H9 (cell line): ENCODE measurements at places on chromosomes 6 and 20.

DNA sequence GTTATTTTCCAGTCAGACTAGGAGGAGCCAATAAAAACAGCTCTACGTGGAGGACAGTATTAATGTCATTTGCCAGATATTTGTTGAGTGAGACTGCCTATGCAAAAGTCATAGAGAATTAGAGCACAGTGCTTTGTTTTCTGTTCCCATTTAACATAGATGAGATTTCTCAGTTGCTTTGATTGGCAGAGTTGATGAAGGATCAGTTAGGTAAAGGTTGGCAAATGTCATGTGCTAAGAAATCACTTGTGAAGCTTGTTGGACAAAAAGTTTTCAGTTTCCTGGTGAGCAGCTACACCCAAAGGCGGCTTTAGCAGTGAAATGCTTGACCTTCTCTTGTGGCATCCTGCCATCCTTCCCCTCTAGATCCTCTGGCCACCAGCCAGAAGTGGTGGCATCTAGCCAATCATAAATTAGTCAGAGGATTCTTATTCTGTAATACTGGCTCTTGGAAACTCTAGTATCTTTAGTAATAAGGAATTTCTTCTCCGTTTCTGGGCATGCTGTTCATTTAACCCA lies 37.0 kb downstream of the BCKDHB start:
- DNase-seq: no peak

DNA sequence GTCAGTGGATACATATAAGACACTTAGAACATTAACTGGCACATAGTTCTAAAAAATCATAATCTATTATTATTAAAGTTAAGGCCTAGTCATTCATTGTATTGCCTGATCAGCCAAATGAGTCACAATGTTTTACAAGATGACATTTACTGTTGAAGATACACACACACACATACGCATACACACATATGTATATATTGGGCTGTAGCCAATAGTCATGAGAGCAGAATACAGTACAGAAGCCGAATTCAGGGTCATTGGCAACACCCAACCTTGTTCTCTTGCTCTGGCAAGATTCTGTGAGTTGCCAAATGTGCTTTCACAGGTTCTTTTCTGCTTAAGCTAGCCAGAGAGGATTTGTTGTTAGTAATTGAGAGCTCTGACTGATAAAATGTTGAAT lies 922.8 kb upstream of the MAP3K7 start:
- no peak for DNase-seq

- no peak for DNase-seq
Observed at GRCh38 chr6:11331111-11331510, 98.6 kb upstream of the NEDD9 start.

- no peak for DNase-seq
Observed at GRCh38 chr6:34239500-34239825, 2.8 kb downstream of the HMGA1 start.

GRCh38 chr6:35359744-35360348 lies 17.5 kb downstream of the PPARD start:
- no peak for DNase-seq

DNA sequence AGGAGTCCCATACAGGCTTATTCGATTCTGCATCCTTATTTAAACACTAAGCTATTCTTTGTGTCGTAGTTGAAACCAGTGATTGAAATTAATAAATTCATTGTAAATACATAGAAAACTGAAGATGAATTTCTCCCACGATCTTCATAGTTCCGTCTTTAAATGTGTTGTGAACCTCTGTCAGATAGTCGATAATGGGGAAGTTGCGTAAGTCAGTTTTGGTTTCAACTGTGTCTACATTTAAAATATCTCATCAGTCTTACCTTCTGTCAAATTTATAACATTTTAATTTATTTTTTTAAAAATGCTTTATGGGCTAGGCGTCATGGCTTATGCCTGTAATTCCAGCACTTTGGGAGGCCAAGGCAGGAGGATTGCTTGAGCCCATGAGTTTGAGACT lies 12.7 kb downstream of the STX11 start:
- DNase-seq: no peak

DNA sequence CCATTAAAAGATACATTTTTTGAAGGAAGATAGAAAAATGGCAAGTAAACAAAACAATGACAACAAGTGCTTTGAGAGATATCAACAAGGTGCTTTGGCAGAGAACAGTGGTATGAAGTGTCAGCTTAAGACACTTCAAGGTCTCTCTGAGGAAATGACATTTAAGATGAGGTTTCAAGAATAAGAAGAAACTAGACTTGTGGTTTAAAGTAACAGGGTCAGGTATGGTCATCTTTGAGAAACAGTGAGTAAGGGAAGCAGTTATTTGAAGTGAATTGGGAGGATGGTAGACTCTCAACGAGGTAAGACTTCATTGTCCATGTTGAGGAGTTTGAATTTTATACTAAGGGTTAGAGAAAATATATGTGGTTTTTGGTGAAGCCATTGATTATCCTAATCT lies 77.8 kb downstream of the SYCP2L start:
- no peak for DNase-seq

DNA sequence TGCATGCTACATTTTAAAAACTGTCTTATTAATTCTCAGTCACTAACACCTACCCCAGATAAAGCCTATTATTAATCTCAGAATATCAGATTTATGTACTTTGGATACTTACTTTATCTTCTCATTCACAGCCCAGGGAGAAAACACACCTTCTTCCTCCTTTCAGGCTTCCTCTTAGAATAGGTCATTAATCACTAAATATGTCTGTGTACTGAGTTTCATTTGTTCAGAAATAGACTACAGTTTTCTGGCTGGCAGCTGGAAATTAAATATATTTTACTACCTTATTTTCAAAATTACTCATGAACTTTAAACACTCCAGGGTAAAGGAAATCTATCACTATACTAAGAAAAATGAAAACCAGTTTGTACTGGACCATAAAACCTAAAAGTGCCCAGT lies 147.7 kb upstream of the DST start:
- DNase-seq: no peak

- DNase-seq: no peak
Observed at GRCh38 chr6:148747145-148747470, 278 bp downstream of the UST start.

- no peak for DNase-seq
Observed at GRCh38 chr20:36116807-36117441, 37.6 kb upstream of the EPB41L1 start.

DNA sequence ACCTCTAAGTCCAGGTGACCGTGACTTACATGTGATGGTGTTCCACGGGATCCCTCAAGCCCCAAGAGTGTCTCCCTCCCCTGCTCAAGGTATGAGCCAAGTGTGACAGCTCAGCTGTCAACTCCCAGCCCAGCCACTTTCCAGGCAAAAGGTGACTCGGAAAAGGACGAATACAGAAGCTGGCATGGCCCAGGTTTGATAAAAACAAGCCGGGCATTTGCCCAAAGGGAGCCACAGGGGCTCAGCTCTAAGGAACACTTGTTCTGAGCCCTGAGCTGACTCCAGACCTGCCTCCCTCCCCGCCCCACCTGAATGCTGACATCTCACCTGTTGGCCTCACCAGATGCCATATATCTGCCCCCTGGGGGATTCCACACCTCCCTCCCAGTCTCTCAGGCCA lies 43.0 kb upstream of the BPIFA2 start:
- DNase-seq: no peak

DNA sequence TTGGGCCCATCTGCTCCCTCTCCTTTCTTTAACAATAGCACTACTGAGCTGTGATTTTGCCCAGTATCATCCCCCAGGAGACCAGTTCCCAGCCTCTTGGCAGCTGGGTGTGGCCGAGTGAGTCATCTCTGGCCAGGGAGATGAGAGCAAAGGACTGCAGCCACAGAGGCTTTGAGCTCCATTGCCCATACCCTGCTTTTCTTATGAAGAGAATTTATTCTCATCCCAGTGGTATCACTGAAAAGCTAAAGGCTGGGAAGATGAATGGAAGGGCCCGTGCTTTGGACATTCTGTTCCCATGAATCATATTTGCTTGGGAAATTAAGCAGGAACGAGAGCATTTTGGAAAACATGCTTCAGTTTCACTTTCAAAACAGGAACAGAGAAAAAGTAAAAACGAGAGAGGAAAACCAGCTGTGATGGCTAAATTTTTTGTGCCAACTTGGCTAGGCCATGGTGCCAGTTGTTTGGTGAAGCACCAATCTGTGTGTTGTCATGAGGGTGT lies 14.9 kb downstream of the CST3 start:
- DNase-seq: no peak

DNA sequence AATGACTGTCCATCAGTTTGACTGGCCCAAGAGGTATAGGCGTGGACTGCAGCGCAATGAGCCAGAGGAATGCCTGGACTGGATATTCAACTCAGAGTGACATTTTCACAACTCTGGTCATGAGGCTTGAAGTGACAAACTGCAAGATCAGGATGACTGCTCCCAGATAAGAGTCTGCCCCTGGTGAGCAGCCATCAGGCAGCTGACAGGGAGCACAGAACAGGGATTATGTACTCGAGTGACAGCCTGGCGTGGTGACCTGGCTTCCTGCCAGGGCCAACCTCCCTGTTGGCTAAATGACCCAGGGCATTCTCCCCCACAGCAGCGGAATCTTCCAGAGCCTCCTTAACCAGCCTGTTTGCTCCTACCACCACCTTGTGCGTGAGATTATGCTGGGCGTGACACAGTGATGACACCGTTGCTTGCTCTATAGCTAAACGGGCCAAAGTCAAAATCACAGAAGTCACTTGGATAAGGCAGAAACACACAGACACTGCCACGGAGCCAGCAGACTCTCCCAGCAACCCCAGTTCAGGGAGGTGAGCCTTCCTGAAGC lies 209.1 kb upstream of the JARID2 start:
- DNase-seq: peak; percentile 46

DNA sequence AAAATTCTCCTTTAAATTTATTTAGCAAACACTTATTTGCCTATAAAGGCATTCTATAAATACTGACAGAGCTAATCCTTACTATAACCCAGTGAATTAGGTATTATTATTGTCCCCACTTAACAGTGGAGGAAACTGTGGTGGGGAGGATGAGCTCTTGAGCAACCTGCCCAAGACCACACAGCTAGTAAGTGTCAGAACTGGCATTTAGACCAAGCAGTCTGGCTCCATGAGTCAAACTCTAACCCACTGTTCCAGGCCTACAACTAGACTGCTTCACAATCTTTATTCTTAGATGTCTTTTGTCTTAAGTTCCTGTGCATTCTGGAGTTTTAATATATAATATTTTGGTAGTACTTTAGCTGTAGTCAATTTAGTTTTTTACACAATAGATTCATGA lies 530.8 kb downstream of the BCKDHB start:
- DNase-seq: no peak

DNA sequence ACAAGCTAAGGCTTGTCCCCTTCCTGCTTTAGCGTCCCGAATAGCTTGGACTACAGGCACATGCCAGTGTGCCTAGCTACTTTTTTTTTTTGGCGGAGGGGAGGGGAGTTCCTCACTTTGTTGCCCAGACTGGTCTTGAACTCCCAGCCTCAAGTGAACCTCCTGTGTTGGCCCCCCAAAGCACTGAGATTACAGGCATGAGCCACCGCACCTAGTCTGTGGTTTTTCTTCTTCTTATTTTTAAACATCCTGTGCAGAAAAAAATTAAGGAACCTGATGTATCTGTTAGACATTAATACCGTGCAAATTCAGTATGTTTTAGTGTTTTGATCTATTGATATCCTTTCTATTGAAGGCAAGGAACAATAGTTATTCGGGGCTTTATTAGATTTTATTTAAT lies 25.7 kb downstream of the HIVEP1 start:
- no peak for DNase-seq

DNA sequence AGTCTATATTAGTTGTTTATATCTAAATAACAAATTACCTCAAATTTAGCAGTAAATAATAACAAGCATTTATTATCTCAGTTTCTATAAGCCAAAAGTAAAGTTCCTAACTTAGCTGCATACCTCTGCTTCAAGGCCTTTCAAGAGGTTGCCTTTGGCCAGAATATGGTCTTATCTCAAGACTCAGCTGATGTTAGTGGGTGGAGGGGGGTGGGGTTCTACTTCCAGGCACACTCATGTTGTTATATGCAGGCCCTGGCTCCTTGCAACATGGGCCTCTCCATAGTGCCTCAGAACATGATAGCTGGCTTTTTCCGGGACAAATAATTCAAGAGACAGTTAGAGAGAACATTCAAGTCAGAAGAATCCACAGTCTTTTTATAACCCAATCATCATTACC lies 266.0 kb downstream of the ADGRB3 start:
- DNase-seq: no peak

- DNase-seq: no peak
Observed at GRCh38 chr6:111468329-111469012, 14.5 kb downstream of the REV3L start.

DNA sequence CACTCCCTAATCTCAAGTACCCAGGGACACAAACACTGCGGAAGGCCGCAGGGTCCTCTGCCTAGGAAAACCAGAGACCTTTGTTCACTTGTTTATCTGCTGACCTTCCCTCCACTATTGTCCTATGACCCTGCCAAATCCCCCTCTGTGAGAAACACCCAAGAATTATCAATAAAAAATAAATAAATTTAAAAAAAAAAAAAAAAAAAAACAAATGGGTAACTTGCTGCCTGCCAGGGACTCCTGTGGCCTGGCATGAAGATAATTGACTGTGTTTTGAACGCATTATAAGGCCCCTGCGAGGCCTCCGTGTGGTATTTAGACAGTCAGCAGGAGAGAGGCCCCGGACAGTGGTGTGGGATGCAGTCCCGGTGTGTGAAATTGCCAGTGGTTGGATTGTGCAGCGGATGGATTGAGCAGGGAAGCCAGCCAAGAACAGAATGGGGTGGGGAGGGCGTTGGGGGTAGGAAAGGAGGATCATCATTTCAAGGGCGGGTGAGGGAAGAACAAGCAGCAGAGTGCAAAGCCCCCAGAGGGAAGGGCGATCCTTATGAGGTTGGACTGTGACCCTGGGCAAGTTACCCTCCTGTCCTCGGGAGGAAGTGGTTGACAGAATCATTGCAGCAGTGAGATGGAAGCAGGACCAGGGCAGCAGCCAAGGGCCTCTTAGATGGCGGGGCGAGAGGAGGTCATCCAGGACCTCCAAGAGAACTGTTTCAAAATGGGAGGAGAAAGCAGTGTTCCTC lies 43.3 kb downstream of the PPARD start:
- DNase-seq: no peak

GRCh38 chr6:25006565-25007001 lies 70.8 kb upstream of the RIPOR2 start:
- no peak for DNase-seq

DNA sequence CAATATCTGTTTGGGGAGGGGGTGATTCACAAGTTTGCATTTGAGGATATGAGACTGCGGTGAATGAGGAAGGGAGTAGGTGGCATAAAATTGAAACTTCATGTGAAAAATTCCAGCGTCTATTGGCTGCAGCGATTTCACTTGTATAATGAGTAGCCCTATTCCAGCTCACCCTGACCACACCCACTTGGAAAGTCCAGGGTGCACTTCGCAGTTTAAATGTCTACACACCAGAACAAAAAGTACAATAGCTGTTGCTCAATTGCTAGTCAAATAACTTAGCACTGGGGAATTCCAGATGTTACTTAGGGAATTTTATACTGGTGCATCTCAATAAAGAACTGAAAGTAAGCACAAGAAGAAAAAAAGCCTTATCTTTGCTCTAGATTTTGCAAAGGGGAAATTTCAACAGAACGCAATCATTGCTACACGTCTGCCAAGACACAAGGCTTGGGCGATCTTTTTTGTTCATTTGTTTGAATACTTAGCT lies 6.3 kb downstream of the TNFAIP3 start:
- DNase-seq: no peak
